ENCODE measurements at places on chromosomes 12 and 14.

- DNase-seq, result no peak
Measured at GRCh38 chr12:113793250-113793649, 172.9 kb downstream of the RBM19 start.

DNA sequence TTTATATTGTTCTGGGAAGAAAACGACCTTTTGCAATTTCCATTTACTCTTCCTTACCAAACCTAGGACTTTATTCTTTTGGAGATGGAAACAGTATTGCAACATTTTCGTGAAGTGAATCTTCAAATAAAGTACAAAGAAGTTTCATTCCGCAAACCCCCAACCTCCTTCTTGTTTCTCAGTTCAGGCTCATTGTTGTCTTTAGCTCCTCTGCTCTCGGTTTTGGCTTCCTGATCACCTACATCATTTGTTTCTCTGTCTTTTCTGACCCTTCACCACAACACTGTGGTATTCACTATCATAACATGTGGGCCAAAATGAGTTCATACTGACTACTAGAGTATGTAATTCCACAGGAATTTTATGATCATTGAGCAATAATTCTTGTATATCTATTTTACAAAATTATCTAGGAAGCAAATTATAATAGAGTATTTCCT, 266.8 kb downstream of the ADAMTS20 start:
- no peak for DNase-seq

GRCh38 chr12:52203079-52203921, 11.5 kb upstream of the KRT80 start:
- DNase-seq, result peak; percentile 7

DNA sequence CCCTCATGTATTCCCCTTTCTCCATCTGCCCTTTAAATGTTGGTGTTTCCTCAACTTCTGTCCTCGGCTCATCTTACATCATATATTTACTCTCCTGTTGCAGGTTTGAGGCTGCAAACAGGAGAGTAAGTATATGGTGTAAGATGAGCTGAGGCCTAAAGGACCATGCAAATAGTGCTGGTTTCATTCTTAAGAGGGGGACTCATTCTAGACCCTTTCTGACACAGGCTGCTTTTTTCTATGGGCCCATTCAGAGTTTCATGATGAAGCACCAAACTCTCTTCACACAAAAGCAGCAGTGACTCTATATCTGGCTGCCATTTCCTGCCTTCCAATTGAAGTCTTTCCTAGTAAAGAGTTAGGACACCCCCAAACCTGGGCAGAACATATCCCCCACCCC, 218.5 kb downstream of the PHLDA1 start:
- no peak for DNase-seq

- DNase-seq, result no peak
Measured at GRCh38 chr12:132437252-132437932, 52.6 kb upstream of the FBRSL1 start.

DNA sequence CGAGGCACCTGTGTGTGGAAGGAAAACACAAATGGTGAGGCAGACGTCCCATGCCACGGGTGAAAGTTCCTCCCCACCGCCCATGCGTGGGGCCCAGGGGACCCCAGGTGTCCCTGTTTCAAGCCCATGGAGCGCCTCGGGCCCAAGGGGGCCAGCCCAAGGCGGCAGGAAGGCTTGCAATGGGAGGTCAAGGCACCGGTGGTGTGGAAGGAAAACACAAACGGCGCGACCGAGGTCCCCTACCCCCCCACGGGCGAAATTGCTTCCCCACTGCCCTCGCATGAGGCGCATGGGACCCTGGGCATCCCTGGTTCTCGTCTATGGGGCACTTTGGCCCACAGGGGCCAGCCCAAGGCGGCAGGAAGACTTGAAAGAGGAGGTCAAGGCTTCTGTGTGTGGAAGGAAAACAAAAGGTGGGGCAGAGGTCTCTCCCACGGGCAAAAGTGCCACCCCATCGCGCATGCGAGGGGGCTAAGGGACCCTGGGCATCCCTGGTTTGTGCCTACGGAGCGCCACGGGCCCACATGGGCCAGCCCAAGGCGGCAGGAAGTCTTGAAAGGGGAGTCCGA, 379.4 kb downstream of the ALG10 start:
- DNase-seq, result no peak

GRCh38 chr12:29220632-29221336, 71.7 kb downstream of the FAR2 start:
- DNase-seq, result no peak

DNA sequence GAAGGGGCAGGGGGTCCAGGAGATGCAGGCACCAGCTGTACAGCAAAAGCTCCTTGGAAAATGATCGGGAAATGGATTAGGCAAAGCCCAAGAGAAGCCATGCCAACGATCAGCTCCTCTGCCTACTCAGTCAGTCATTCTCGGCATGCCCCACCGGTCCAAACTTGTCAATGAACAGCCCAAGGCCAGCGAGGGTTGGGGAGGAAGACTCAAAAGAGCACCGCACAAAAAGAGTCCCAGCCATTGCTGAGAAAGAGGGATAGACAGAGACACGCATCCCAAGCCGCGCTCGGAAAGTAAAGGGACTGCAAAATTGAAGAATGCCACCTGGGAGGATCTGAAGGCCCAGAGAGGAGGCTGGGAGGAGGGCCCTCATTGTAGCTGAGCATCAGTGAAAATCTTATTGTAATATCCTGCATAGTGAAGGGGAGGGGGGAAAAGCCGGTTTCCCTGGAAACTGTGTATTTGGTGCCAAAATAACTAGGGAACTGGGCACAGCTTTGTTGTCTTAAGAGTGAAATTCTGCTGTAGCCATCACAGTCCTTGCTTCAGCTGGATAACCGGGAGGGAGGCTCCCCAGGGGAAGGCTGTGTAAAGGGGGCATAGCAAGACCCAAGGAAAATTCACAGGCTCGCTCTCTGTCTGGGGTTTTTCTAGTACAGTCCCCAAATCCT, 4.7 kb downstream of the KDM2B start:
- DNase-seq, result no peak

DNA sequence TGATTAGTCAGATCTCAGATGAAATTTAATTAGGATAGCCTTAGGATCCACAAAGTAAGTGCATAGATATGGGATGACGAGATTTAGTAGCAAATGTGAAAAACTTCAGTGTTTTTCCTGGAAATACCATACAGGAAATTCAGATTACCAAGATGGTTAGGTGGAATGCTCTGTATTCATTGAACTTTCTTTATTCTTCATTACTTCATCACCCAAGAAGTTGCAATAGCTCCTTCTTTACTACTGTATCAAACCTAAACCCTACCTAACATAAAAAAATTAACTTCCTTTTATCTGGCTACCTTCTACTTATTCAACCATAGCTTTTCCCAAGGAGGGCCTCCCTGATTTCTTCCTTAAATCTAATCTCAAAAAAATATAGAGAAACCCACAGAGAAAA, 100.4 kb downstream of the TTC6 start:
- DNase-seq, result no peak

- no peak for DNase-seq
Measured at GRCh38 chr12:95326445-95326844, 108.8 kb downstream of the VEZT start.

GRCh38 chr12:96029826-96030225, 5.6 kb downstream of the LTA4H start:
- no peak for DNase-seq

DNA sequence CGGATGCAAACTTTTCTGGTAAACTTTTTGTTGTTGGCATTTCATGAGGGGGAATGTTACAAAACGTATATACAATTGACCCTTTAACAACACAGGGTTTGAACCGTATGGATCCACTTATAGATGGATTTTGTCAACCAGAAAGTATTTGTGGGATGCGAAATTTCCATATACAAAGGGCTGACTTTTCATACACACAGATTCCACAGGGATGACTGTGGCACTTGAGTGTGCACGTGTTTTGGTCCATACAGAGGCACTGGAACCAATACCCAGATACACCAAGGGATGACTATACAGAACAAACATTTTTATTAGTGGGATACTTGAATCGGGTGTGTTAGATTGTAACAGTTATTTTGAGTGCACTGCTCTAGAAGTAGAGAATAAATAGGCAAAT, 29.8 kb upstream of the CCT2 start:
- DNase-seq, result no peak

GRCh38 chr14:35281341-35281740, 10.8 kb upstream of the PSMA6 start:
- DNase-seq, result no peak

DNA sequence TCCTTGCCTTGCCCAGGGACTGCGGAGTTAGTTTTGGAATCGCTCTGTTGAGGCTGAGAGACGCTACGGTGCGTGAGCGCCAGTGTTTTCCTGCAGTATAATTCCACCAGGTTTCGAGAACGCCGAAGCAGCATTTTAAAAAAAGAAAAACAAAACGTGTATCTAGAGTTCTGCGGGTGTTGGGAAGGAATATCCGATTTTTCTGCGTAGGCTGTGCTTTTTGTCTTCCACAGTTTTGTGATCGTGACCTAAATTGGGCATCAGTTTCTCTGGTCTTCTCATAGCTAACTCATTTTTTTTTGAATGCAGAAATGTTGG, 778 bp downstream of the DNM1L start:
- no peak for DNase-seq

GRCh38 chr14:64844272-64844671, 35.4 kb downstream of the SPTB start:
- DNase-seq, result no peak

DNA sequence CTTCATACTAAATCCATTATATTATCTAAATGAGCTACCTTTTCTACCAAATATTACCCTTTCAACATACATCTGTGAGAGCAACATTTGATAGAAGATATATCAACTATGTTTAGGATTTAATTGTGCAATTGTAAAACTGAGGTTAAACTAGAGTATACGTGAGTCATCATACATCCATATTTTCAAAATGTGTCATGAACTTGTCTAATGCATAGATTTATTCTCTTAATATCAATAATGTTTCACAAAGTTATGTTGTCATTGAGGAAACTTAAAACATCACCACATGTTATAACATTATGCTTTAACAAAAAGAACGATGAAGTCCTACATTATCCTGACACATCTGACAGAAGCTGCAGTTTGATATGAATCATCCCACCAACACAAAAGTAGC, 645.5 kb upstream of the NOVA1 start:
- DNase-seq, result no peak

DNA sequence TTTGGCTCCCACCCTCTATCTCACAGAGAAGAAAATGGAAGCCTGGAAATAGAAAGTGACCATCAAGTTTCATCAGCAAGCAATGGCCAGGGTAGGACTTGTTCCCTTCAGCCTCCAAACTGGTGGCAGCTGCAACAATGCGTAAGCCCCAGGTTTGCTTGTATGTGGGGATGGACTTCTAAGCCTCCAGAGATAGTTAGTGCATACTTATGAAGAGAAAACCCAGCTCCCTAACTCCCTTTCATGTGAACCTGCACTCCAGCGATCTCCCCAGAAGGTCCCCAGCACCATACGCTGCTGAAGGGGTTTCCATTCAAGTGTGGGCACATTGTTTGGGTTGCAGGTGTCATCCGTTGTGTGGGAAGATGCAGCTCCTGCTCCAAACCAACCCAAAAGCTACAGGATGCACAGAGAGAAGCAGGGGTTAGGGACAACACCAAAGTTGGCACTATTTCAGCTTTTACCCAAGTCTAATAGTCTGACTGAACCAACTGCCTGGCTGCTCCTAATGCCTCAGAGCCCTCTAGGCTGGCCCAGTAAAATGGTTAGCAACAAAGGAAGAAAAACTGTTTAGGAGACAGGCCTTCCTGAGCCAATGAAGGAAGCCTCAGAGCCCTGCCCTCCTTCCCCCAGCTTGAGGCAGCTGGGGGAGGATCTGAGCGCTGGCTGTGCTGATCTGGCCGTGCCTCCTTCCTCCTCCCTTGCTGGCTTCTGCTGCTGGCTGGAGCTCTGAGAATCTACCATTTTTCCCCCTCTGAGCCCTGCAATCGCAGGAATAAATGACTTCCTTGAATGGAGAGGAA, 12.3 kb downstream of the ZFP36L1 start:
- DNase-seq, result no peak

DNA sequence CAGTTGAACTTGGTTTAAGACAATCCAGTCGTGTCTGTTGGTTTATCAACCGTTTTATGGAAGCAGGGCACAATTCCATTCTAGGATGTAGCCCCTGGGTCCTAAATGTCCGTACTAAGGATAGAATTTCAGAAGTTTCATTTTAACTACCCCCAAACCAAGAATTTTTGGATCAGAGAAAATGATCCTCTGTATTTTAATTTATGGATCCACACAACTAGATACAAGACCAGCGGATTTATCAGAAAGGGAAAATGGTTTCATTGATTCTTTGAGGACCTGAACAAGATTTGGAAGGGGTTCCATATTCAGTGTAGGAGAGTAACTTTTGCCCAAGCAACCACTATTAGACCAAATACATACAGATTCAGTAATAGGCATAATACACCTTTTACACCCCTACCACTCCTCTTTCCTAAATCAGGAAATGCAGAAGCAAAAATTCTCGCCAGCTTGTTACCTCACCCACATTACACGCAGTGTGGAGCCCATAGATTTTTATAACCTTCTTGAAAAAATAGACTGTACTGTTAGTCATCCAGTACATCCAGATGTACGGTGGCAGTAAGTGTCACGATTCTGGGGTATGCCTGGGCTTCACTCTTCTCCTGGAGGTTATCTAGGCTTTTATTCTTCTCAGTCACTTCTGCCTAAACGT, 1.4 kb upstream of the FBXL14 start:
- DNase-seq, result no peak

DNA sequence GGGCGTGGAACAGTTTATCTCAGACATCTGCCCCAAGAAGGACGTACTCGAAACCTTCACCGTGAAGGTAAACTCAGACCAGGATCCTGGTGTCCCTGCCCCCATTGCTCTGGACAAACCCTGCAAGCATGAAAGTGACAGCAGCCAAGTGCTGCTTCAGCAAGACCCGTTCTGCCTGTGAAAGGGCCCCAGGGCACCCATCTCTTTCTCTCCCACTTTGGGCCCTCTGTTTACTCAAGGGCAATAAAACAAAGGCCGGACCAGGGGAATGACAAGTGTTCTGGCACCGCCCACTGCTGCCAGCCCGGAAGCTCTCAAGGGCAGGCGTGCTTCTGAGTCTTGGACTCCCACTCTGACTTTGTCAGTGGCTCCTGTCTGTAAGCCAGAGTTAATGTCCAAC, 35.3 kb downstream of the CD9 start:
- no peak for DNase-seq

DNA sequence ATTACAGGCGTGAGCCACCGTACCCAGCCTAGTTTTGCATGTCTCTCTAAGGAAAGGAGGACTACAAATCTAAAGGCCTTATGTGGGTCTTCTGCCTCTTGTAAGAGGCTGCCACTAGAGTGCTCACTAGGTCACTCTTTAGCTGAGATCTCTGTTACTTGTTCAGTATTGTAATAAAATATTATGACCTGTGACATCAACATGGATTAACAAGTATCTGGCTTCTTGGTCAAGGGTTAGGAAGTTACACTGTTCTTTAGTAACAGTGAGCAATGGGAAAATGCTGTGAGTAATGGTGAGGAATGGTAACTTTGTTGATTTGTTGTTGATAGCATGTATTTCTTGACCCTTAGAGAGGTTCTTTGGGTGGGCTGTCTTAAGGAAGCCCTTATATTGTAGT, 50.5 kb downstream of the ERC1 start:
- DNase-seq, result no peak

GRCh38 chr12:26396402-26396801, 201.0 kb downstream of the SSPN start:
- DNase-seq, result no peak
